ENCODE measurements at places on chromosomes 1 and 21. TPM values are rescaled to one million over a fixed set of nuclear protein-coding genes. Genes with fewer than 3 reads are reported as not detected.

Gene HSD3B2
- polyA plus RNA-seq = not detected

Gene LRRC3
- 2.3 TPM for polyA plus RNA-seq

Gene RAD54L
- 11.5 TPM for polyA plus RNA-seq

Gene TNFRSF14
- polyA plus RNA-seq = 0.19 TPM

Gene ADORA1
- polyA plus RNA-seq = 4.8 TPM

Gene AADACL3
- polyA plus RNA-seq = not detected

Gene THEM5
- polyA plus RNA-seq = not detected

Gene RASAL2
- 6.9 TPM for polyA plus RNA-seq

Measured in SK-N-SH (cell line).